AG10803 (cell line): ENCODE measurements at places on chromosomes 3 and 15.
A peak's percentile ranks its signal among the peaks of the same experiment; 100 is the strongest.

DNA sequence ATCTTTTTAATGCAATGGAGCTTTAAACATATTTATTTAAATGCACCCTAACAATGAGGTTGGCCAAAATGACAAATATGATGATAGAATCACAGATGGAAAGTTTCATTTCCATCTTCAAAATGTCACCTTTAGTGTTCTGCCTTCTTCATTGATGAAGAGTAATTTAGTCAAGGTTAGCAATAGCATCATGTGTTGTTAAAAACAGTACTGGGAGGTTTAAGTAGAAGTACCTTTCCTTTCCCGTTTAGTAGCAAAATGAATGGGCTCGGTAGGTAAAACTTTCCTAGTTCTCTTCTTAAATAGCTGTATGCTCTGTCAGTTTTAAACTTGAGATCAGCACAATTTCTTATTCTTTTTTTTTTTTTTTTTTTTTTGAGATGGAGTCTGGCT lies 35.1 kb downstream of the EIF2AK4 start:
- no peak for DNase-seq

DNA sequence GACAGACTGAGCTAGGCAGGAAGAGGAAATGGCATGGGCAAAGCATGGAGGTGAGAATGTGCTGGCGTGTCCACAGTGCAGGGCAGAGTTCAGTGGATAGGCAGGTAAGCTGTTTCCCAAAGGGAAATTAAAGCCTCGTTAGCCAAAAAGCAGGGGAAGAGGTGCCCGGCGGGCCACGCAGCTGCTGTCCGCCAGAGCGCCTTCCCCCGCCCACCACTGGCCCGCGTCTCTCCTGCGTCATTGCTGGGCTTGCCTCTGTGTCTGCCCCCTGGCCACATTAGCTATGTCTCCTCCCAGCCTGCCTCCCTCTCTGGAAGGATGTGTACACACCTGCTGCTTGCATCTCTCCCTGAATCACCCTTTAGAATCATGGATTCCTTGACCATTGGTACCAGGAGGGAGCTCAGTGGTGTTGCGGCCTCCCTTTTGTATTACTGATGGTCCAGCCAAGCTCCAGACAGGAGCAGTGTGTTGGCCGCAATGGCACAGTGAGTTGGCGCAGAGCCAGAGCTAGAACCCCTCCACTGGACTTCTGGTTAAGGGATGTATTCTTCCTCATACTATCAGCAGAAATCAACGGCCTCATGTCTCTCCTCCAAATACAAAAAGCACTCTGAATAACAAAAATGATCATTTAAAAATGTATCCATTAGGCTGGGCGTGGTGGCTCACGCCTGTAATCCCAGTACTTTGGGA lies 26.6 kb downstream of the SLC28A1 start:
- no peak for DNase-seq

- no peak for DNase-seq
These were observed 42.5 kb upstream of the KCNH8 start for GRCh38 chr3:19105826-19106225.

DNA sequence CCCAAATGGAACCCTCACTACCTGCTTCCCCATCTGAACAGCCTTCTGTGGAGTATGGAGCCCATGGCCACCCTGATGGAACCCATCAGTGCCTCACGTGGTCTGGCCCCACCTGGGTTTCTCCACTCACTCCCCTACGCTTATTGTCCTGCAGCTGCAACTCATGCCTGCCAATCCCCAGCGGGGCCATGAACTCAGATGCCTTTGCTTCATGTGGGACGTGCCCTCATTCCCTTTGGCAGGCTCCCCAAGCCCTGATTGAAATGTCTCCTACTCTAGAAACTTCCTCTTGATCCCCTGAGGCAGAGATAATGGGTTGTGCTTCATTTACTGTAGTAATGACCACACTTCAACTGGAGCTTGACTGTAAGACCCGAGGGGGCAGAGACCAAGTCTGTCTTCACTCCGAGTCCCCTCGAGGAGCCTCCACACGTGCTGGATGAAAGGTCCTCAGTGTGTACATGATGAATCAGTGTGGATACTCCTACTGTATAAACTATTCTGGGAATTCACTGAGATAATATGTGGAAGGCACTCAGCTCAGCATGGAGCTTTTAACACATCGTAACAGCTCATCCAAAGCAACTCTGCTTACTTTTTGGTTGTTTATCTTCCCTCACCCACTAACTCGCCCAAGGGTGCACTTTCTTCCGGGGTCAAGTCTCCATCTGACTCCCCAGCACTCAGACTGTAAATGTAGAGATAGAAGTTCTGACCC lies 232.8 kb upstream of the BHLHE40 start:
- DNase-seq, result peak; percentile 14

GRCh38 chr3:37491776-37492175 lies 317.4 kb upstream of the LRRFIP2 start:
- DNase-seq, result peak; percentile 44

GRCh38 chr3:122665881-122666280 lies 14.8 kb upstream of the PARP14 start:
- DNase-seq, result no peak

DNA sequence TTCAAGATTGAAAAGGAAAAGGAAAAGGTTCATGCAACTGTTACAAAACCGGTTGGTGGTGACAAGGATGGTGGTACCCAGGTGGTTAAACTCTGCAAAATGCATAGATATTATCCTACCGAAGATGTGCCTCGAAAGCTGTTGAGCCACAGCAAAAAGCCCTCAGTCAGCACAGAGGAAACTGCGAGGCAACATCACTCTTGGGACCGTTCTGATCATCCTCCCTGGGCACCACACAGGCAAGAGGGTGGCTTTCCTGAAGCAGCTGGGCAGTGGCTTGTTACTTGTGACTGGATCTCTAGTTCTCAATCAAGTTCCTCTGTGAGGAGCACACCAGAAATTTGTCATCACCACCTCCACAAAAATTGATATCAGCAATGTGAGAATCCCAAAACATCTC lies 86.9 kb downstream of the PLCH1 start:
- no peak for DNase-seq

DNA sequence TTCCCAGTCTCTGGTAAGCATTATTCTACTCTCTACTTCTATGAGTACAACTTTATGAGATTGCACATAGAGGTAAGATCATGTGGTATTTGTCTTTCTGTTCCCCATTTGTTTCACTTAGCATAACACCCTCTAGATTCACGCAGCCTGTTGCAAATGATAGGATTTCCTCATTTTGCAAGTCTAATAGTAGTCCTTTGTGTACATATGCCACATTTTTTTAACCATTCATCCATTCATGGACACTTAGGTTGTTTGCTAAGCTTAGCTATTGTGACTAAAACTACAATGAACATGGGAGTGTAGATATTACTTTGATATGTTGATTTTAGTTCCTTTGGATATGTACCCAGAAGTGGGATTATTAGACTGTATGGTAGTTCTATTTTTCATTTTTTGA lies 717.9 kb upstream of the ALCAM start:
- DNase-seq, result no peak

- no peak for DNase-seq
These were observed 25.3 kb upstream of the ARHGEF3 start for GRCh38 chr3:56826831-56827722.

GRCh38 chr3:48427630-48427962 lies 2.3 kb downstream of the PLXNB1 start:
- no peak for DNase-seq

DNA sequence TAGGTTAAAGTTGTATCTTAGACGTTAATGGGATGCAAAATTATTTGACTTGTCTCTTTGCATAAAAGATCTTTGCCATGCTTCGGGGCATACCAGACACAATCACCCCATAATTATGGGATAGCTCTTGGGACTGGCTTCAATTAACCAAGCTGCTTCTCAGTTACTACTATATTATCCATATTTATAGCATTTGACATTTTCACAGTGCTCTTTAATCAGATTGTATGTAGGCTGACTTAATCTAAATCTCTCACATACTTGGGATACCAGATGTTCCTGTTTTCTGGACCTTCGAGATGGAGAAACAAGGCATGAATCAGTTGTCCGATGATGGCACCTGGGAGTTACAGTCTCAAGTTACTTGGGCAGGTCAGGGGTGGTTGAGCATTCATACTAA lies 27.2 kb upstream of the ABHD17C start:
- DNase-seq, result no peak

DNA sequence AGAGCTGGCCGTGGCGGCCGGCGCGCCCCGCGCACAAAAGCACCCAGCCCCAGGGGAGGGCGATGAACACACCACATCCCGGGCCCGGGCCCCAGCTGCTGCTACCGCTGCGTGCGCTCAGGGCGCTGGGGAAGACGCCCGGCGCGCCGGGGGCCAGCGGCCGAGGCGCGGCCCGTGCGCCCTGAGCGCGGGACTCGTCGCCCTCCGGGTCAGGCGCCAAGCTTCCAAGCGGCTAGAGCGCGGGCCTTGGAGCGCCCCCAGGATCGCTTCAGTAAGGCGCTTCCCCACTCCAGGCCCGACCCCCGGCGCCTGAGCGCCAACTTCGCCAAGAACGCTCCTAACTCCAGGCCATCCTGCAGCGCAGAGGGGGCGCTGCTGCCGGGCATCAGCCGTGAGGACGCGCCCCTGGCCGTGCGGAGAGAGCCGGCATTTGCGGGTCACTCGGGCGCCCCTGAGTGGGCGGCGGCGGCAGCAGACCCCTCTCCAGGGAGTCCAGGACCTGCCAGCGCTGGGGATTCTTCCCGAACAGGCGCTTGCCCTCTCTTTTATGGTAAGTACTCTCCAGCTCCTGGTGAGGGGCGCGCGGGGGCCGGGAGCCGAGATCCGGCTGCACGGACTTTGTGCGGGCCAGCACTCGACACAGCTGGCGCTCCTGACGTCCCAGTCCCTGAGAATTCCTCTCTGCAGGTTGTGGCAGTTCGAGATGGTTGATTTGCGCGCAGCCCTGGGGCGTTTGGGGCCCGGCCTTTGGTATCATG lies 475 bp downstream of the SPSB4 start:
- no peak for DNase-seq

DNA sequence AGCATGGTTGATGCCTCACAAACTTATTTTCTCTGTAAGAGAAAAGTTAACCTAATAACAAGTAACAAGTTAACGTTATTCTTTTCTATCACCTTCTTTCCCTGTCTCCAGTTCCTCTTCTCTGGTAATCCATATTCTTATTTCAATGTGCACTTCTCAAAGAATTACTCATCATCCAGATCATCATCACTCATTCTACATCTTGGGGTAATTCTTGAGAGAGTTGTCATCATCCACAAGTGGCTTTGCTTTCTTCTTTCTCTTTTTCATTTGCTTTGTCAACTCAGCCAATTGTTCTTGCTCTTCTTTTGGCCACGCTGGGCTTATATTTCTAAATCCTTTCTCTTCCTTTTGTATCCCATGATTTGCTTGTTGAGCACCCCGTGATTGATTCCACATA lies 20.8 kb upstream of the RNF111 start:
- DNase-seq, result peak; percentile 18

GRCh38 chr15:64246364-64247189 lies 83.8 kb upstream of the PPIB start:
- DNase-seq, result peak; percentile 81

- DNase-seq, result no peak
These were observed 98.7 kb downstream of the UBE2E2 start for GRCh38 chr3:23301819-23302218.

DNA sequence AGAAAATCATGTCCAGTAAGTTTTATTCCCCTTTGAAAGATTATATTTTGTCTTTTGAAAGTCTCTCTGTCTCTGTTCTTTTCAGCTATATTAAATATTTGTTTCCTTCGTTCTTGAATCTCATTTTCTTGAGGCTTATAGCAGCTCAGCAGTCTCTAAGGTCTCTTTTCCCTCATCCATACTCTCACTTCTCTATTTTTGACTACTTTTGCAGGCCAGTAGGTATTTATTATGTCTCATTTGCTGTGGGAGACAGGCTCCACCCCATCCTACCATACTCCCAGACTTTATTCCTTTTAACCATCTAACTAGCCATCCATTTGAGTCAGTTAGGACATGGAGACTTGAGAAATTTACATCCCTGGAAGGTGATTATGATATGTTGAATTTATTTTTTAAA lies 71.0 kb downstream of the FILIP1L start:
- DNase-seq, result no peak

GRCh38 chr3:30354972-30355371 lies 251.4 kb upstream of the TGFBR2 start:
- DNase-seq, result no peak

DNA sequence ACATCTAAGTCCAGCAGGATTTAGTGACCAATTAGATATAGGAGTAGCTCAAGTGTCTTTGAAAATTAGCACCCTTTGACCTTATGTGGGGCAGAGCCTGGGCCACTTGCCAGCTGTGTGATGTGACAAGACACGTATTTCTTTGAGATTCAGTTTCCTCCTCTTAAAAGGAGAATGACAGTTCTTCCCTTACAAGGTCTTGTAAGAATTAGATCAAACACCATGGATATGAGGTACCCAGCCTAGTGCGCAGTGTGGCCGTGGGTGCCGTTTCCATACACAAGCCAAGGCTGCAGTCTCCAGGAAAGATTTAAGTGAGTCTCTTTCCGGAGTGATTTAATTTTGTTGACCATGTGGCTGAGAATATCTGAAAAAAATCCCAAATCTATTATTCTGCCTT lies 46.3 kb downstream of the ARHGAP31 start:
- no peak for DNase-seq

DNA sequence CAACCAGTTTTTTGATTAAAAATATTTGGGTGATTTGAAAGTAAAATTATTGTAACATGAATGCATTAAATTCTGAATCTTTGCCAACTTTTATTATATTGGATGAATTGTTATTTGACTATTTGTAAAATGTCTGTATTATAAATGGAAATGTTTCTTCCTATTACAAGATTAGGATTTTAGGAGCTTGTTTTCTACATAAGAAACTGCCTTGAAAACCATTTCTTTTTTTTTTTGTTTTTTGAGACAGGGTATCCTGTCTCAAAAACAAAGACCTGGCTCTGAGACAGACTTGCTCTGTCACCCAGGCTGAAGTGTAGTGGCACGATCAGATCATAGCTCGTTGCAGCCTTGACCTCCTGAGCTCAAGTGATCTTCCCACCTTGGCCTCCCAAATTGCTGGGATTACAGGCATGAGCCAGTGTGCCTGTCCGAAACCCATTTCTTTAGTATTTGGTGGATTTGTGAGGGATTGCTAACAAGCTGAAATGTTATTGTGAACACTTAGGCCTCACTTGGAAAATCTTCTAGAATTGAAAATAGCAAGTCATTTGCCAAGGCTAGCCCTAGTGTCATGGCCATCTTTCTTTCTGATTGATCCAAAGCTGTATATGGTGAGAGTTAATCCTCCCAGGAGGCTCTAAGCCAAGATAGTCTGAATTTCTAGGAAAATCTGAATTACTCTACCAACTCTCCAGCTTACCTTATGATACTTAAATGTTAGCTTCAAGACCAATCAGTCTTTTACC lies 100.3 kb downstream of the FNDC3B start:
- DNase-seq, result no peak

- DNase-seq, result no peak
These were observed 49.6 kb upstream of the BNIP2 start for GRCh38 chr15:59738676-59739075.

- no peak for DNase-seq
These were observed 1.7 kb downstream of the GLYCTK start for GRCh38 chr3:52289338-52289746.

GRCh38 chr15:60612400-60613048 lies 133.6 kb upstream of the ICE2 start:
- peak; percentile 25 for DNase-seq

GRCh38 chr3:63753995-63754394 lies 65.1 kb upstream of the C3orf49 start:
- DNase-seq, result no peak

GRCh38 chr15:60546744-60547143 lies 67.8 kb upstream of the ICE2 start:
- DNase-seq, result no peak

- DNase-seq, result peak; percentile 24
These were observed 43.0 kb upstream of the TLE3 start for GRCh38 chr15:70140543-70141375.

GRCh38 chr3:17592956-17593355 lies 149.5 kb downstream of the TBC1D5 start:
- no peak for DNase-seq

- no peak for DNase-seq
These were observed 444.7 kb upstream of the TPRG1 start for GRCh38 chr3:188727052-188727451.
